Activated naive CD4-positive, alpha-beta T cell (primary cell): ENCODE measurements at places on chromosomes 2 and 18.

DNA sequence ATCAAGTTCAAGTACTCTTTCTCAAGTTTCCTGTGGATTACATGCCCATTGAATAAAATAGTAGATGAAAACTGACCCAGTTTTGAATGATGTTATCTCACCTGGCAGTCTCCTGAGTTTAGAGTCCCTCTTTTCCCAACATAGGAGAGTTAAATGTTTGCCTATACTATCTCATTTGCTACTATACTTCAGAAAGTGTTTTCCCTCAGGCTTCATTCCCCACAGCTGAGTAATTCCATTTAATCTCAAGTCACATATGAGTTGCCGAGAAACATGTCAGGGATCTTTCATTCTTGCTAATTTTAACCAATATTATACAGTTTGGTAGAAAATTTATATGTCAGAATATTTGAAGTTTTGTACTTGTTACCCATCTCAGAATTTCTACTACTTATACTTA, 150.4 kb upstream of the CDH19 start:
- no peak for DNase-seq

- DNase-seq: no peak
These were observed 35.4 kb downstream of the TMX3 start for GRCh38 chr18:68679528-68679927.

GRCh38 chr2:233243348-233243747, 8.1 kb upstream of the ATG16L1 start:
- DNase-seq: no peak

DNA sequence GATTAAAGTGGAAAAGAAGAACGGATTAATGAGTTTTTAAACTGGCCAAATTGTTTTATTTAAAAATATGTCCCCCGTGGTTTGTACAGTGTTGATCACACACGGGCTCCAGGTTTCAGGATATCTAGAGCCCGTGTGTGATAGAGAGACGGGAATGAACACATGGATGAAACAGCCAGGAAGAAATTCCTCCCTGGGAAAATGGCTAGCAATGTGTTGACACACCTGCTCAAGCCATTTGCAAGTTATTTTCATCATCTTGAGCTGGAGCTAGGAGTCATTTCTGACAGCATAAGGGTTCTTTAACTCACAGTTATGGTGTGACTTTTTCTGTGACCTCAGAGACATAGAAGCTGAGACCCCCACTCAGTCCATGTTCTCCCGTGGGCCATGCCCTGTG, 81.6 kb downstream of the LRRFIP1 start:
- no peak for DNase-seq

- DNase-seq: no peak
These were observed 919 bp downstream of the SF3B1 start for GRCh38 chr2:197433780-197434438.

DNA sequence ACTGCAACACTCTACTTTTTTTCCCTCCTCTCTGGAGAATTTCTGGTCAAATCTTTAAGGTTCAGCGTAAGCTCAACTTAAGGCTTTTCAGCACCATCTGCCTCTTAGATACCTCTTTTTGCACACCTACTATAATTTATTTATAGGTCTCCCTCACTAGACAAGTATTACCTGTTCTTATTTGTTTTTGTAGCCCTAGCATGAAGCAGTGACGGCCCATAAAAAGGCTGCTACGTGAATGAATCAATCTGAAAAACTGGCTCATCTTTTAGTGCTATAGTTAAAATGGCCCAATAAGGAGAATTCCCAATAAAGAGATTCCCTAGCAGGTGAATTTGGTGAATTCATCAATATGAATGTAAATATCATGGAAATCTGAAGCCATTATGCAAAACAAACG, 6.5 kb downstream of the RNF149 start:
- DNase-seq: no peak

- DNase-seq: no peak
These were observed 92.9 kb downstream of the DYSF start for GRCh38 chr2:71546275-71546638.

- no peak for DNase-seq
These were observed 26.2 kb upstream of the SPOPL start for GRCh38 chr2:138475277-138475776.

GRCh38 chr2:237551071-237551574, 15.3 kb upstream of the PRLH start:
- DNase-seq: no peak

DNA sequence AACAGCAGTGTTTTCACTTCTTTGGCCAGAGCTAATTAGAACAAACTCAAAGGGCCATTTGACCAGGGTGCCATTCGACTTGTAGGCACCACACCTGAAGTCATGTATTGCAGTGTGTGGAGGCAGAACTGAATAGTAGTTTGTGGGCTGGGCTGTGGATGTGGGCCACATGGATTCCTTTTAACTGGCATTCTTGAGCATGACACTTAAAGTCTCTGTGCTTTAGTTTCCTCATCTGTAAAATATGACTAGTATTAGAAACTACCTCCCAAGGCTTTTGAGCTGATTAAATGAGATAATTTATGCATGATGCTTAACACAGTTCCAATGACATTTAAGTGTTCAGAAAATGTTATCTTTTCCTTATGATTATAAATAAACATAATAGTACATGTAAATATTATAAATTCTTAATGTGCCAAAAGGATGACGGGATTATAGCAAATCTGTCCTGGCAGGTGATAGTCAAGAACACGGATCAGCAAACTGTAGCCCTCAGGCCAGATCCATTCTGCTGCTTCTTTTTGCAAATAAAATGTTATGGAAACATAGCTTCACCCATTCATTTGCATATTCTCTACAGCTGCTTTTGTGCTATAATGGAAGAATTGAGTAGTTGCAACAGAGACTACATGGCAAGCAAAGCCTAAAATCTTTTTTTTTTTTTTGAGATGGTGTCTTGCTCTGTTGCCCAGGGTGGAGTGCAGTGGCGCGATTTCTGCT, 36.3 kb upstream of the CCDC68 start:
- DNase-seq: no peak

DNA sequence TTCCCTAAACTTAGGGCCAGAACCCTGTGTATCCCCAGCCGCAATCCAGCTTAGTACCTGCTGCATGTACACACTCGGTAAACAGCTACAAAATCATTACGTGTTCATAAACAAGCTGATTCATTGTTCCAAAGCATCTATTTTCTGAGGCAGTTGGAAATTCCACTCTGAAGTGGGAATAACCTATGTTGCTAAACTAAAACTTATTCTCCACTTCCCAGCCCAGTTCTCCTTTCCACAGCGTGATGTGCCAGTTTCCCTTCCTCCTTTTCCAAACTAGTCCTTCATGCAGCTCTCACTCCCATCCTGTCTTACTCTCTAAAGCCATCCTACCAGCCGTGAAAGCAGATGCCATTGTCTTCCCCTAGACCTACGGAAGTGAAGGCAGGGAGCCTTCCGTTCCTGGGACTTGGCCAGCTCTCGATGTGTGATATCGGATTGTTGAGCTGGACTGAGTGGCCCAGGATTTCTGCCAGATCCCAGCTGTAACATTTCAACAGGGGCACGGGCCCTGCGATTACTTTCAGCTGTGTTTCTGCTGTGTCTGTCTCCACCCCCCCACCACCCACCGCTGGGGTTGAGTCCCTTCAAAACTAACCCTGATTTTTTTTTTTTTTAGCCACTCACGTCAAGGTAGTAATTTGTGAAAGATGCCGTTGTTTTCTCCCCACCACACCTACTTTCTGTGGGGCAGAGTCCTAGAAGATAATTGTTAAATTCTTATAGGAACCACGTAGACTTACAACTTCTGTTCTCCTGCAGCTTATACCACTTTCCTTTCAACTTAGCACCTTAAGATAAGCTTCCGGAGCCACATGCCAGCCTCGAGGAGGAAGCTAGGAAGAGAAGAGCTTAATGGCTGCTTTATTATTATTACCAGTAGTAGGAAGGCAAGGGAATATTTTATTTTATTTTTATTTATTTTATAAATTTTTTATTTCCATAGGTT, 100.9 kb downstream of the CRIM1 start:
- DNase-seq: no peak

DNA sequence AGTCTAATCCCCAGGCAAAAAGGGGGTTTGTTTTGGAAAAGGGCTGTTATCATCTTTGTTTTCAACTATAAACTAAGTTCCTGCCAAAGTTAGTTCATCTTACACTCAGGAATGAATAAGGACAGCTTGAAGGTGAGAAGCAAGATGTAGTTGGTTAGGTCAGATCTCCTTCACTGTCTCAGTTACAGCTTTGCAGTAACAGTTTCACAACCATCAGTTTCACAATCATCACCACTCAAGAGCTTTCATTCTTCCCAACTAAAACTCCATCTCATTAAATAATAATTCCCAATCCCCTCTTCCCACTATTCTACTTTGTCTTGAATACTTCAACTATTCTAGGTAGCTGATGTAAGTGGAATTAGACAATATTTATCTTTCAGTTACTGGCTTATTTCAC, 200.9 kb downstream of the NYAP2 start:
- no peak for DNase-seq

- no peak for DNase-seq
These were observed 438.6 kb upstream of the HNMT start for GRCh38 chr2:137525641-137526190.

GRCh38 chr2:212299943-212300342, 238.7 kb downstream of the ERBB4 start:
- no peak for DNase-seq

GRCh38 chr2:177679611-177680605, 287.3 kb downstream of the AGPS start:
- no peak for DNase-seq

- DNase-seq: no peak
These were observed 1.2 kb downstream of the ANTXR1 start for GRCh38 chr2:69013840-69014821.

DNA sequence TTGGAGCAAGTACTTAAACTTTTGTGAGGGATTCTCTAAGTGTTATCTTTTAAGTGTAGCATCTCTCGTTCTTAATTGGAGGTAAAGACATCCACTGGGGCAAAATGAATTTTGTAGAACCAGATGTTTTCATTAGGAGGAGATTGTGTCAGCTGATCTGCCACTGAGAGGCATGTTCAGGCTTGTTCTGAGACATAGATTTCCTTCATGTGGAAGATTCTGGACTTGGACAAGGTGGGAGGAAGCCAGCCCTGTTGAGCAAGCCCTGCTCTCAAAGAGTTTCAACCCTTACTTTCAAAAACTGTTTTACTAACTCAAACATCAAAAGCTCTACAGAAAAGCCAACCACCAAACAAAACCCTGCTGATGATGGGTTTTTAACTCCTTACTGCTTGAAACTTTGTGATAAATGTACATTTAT, 6.5 kb downstream of the MAP4K4 start:
- no peak for DNase-seq

DNA sequence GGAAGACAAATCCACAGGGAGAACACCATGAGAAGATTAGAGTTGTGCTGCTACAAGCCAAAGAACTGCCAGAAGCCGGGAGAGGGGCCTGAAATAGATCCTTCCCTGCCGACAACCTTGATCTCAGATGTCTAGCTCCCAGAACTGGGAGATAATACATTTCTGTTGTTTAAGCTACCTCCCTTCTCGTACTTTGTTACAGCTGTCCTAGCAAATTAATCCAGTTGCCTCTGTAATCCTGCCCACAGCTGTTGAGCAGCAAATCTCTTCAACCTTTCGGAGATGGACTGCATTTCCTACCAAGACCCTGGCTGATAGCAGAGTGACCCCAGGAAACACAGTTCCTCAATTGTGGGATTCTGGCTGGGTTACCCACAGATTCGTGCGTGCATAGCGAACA, 2.6 kb upstream of the TBC1D8 start:
- DNase-seq: no peak

DNA sequence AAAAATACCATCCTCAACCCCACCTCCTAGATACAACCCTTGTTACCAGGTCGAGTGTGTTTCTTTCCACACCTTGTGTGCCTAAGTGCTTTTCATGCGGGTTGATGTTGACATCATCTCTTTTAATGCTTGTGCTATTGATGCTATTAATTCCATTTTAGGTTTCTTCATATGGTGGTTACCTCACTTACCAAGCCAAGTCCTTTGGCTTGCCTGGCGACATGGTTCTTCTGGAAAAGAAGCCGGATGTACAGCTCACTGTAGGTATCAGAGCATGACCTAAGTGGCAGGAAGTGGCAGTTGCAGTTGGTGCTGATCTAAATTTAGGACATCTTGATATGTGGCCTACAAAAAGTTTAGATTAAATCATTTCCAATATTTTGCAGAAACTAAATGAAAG, 149.9 kb upstream of the TTC39C start:
- no peak for DNase-seq

GRCh38 chr2:194205568-194206227, 1451.3 kb upstream of the SLC39A10 start:
- no peak for DNase-seq

DNA sequence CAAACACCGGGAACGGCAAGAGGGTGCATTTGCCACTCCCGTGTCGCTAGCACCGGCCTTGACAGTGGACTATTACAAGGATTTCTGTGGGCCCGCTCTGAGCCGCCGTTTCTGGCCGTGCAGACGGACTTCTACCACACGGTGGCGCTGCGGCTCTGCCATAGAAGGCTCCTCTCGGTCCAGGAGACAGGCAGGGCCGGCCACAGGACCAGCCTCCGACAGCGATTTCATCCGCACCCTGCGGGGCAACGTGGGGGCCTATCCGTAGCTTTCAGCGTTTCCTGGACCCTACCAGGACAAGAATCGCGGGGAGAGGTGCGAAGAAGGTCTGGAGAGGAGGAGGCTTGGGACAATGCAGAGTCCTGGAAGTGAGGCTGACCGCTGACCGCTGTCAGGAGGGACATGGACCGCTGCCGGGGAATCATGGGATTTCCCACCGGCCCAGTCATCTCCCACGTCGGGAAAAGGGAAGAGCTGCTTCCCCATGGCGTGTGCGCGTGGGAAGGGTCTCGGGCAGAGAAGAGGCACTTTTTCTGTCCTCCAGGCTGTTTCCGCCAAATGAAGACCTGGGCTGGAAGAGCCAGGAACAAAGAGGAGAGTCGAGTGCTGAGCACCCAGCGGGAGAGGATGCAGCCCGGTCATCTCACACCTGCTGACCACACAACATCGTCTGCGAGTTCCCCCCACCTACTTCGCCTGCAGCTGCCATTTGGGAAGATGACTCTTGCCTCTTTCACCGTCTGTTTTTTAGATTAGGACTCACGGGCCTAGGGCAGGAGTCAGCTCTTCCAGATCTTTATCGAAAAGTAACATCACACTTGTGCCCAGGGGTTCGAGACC, 35.5 kb upstream of the HAAO start:
- peak; percentile 74 for DNase-seq

DNA sequence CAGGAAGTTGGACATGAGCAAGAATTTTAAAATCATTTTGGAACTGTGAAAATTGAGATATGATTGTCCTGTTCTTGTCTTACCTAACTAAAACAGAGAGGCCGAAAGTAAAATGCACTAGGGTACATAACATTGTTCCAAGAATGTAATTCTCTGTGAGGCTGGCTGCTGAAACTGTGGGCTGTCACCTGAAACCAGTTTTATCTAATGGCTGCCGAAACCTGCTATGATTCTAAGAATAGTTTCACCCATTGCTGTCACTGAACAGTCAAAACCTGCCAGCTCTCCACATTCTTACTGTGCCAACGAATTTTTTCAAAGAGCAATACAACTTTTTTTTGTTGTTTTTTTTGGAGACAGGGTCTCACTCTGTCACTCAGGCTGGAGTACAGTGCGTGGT, 119.3 kb upstream of the ZSWIM2 start:
- DNase-seq: no peak

GRCh38 chr18:7303316-7304060, 72.6 kb downstream of the LRRC30 start:
- DNase-seq: no peak

- DNase-seq: no peak
These were observed 303.1 kb upstream of the FBXO11 start for GRCh38 chr2:48209214-48209885.

GRCh38 chr2:21818212-21818795, 694.5 kb downstream of the TDRD15 start:
- no peak for DNase-seq

- DNase-seq: no peak
These were observed 980 bp upstream of the PDE6D start for GRCh38 chr2:231781798-231782726.
